8988T (cell line): ENCODE measurements at places on chromosomes 11 and 22.
A peak's percentile ranks its signal among the peaks of the same experiment; 100 is the strongest.

GRCh38 chr11:12809864-12810567 lies 135.8 kb downstream of the TEAD1 start:
- no peak for DNase-seq

DNA sequence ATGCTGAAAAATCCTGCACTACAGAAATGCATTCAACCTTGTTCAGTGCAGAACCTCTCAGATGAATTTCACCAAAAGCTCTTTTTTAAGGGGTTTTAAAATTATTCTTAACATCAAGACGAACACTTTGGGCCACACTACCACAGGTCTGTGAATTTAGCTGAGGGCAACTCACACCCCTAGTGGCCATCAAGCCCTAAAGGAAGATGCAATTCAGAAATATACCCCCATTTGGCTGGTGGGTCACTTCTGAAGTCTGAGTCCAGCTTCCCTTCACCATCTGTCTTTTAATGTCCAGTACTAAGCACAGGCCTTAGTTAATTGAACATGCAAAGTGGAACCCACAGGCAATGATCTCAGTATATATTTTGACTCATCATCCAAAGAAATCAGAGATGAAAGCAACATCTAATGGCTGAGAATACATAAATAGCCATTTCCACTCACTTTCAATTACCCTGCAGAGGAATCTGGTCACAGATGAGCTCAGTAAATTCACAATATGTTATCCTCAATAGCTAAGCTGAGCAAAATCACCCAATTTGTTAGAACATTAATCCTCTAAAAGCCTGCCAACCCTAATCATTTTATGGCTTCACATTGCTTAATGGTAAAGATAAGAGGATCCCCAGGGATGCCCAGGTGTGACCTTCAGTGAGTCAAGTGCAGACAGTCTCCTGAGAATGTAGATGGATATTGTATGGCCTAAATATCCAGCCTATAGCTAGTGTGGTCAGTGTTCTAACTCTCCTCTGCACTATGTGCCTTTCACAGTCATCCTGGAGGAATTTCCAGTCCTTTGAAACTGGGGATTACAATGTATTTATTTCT lies 50.3 kb downstream of the FAM76B start:
- DNase-seq = no peak

- no peak for DNase-seq
These were observed 47.9 kb downstream of the ASCL2 start for GRCh38 chr11:2222451-2222850.

- peak; percentile 100 for DNase-seq
These were observed 3.4 kb downstream of the ABCC8 start for GRCh38 chr11:17473071-17473744.

- no peak for DNase-seq
These were observed 109.4 kb upstream of the OR4B1 start for GRCh38 chr11:48107188-48107704.

- no peak for DNase-seq
These were observed 60.6 kb downstream of the SEZ6L start for GRCh38 chr22:26229910-26230309.

GRCh38 chr11:3037040-3037944 lies 19.9 kb downstream of the CARS1 start:
- DNase-seq = peak; percentile 72

DNA sequence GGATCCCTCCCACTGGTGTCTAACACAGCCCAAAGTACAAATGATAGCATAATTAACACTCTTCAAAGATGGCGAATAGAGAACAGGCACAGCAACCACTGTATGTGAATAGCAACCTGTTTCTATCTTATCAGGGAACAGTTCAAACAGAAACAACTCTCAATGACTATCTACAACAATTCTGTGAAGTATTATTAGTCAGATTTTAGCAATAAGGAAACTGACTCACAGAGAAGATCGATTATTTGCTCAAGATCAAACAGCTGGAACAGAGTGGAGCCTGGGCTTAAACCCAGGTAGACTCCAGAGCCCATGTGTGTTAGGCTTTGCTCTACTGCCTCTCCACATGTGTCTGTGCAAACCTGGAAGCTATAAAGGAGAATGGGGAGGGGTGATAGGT lies 88.7 kb downstream of the C11orf58 start:
- DNase-seq = no peak

GRCh38 chr22:41713004-41713403 lies 13.7 kb downstream of the MEI1 start:
- DNase-seq = no peak

GRCh38 chr22:23389271-23390071 lies 190.6 kb downstream of the IGLL1 start:
- no peak for DNase-seq

DNA sequence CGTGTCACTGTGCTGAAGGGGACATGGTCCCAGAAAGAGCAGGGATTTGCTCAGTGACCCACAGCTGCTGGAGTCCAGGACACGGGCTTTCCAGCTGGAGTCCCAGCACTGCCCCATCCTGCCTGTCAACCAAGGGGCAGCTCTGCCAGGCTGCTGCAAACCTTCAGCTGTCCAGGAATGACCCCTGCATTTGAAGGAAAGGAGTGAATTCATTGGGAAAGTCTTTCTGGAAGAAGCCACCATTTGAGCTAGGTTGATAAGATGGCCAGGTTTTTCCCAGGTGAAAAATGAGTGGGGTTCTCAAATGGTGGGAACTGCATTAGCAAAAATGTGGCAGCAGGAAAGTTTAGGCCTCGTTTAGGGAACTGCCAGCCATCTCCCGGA lies 9.4 kb downstream of the KCNK7 start:
- no peak for DNase-seq

- DNase-seq = no peak
These were observed 8.0 kb downstream of the GLB1L2 start for GRCh38 chr11:134339756-134340155.

GRCh38 chr22:48869161-48869560 lies 958.5 kb downstream of the BRD1 start:
- DNase-seq = no peak

DNA sequence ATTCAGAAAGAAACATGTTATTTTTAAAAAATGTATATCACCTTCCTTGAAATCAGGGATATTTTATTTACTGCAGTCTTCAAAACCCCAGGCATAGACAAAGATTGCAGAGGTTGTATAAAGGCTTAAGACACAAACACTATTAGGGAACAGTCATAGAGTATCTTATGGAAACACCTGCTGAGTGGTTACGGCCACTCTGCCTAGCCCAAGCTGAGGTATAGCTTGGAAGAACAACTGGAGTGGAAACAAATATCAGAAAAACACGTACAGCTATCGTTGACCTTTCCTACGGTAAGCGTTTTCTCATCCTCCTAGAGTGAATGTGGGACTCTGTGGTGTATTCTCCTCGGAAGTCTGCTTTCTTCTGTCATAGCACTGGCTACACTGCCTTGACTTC lies 30.4 kb upstream of the LYVE1 start:
- DNase-seq = no peak
